ENCODE measurements at places on chromosomes 7 and 10. TPM values are rescaled to one million over a fixed set of nuclear protein-coding genes. Genes with fewer than 3 reads are reported as not detected.

- DNase-seq = no peak
These were observed 936 bp upstream of the REPIN1 start for GRCh38 chr7:150367677-150368095.

The AVL9 gene
- 19.5 TPM for total RNA-seq

- DNase-seq = no peak
These were observed 32.6 kb upstream of the GIMAP8 start for GRCh38 chr7:150417863-150418262.

The NKX2-3 gene
- not detected for total RNA-seq

- DNase-seq = no peak
These were observed 131.8 kb upstream of the CTTNBP2 start for GRCh38 chr7:118005026-118005425.

DNA sequence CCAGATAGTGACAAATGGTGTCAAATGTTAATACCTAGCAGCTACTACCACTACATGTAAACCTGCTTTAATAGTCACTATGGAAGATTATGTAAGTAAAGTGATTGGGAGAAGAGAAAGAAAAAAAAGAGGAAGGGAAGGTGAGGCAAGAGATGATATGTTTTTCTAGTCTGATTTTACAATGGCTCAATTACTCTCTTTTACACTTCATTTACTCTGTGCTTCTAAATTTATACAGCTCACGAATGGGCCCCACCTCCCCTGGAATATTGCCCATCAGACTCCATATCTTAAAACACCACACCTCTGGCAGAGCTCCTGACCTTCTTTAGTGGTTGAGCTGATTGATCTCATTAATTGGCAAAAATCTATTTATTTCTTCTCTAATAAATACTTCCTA is 28.0 kb upstream of the IKZF1 start:
- no peak for DNase-seq

The IL6 gene
- 15.7 TPM for total RNA-seq

- DNase-seq = no peak
These were observed 731.8 kb downstream of the PHTF2 start for GRCh38 chr7:78530351-78530750.

DNA sequence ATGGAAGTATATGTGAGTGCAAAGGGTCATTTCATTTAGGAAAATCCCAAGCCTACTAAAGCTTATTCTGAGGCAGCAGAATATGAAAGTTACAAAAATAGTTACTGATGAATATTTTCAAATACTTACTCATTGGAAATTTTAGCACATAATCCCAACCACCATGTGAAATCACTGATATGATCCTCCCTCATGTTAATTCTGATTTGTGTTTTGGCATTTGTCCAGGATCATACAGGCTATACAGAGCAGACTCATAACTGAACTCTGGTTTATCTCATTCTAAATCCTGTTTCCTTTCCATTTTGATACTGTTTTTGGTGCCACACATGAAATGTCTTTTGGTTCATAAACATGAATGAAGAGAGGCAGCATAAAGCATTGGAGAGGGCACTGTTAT is 3.4 kb upstream of the FAM24B start:
- no peak for DNase-seq

DNA sequence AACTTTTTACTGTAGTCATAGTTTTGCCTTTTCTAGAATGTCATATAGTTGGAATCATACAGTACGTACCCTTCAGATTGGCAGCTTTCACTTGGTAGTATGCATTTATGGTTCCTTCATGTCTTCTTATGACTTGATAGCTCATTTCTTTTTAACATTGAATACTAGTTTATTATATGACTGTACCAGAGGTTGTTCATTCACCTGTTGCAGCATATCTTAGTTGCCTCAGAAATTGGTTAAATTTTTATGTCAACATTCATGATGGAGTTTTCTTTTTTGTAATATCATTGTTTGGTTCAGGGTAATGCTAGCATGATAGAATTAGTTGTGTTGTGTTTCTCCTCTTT is 94.8 kb upstream of the CDK13 start:
- DNase-seq = no peak

Data from thoracic aorta (tissue), 2 donors.